H4 (cell line): ENCODE measurements at places on chromosomes 7 and 10.

GRCh38 chr10:110118891-110119621, 88.3 kb upstream of the MXI1 start:
- DNase-seq = no peak

- DNase-seq = no peak
These were observed 41.5 kb downstream of the PTN start for GRCh38 chr7:137302081-137302480.

- DNase-seq = no peak
These were observed 40.4 kb downstream of the TMEM168 start for GRCh38 chr7:112749775-112750174.

DNA sequence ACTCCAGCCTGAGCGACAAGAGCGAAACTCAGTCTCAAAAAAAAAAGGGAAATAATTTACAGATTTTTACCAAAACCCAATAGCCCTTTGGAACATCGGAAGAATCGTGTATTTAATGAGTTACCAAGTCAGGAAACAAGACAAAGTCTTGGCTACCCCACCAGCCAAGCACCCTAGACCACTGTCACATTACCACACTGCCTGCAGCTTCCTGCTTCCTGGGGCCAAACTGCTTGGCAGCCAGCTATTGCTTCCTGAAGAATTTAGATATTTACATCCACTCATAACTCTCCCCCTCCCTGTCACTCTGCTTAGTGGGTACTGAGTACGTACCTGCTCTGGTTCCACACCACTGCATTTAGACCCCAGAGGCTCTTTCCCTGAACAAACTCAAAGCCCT, 14.1 kb upstream of the TNPO3 start:
- no peak for DNase-seq

GRCh38 chr10:113843972-113844485, 9.9 kb downstream of the DCLRE1A start:
- peak; percentile 11 for DNase-seq
